ENCODE measurements at places on chromosomes 5 and 9.

DNA sequence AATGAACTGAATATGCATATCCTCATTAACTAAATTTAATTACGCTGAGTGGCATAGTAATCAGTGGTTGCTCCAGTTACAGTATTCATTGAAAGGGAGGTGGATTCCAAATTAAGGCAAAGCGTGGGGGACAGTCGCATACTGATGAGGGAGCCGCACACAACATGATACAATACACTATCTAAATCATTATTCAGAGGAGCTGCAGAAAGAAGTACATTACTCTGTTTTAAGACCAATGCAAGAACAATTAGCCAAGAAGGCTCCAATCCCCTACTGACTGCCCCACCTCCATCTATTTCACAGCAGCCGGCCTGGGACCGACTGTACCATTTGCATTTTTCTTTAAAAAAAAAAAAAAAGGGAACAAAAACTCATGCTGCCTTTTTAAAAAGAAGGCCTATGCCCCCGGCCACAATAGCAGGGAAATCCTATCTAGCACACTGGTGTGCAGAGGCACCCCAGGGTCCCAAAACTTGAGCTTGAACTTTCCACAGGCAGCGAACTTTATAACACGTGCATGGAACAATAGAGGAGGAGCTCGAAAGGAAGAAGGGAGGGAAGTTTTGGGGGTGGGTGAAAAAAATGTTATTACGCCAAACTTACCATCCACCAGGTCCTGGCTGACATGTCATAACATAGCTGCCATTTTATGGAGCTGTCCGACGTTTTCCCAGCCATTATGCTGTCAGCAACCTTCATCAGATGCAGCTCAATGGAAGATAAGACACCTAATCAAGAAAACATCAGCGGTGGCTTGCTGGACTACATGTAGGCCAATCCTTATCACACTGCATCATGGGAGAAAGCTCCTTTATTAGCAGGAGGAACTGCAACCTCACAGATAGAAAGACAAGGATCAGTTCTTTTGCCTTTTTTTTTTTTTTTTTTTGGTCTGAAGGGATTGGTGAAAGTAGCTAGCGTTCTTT, 161.6 kb downstream of the ZDHHC21 start:
- DNase-seq, result no peak

GRCh38 chr5:126348855-126349635, 74.2 kb upstream of the GRAMD2B start:
- no peak for DNase-seq

GRCh38 chr5:98721231-98721928, 52.1 kb upstream of the RGMB start:
- DNase-seq, result no peak

DNA sequence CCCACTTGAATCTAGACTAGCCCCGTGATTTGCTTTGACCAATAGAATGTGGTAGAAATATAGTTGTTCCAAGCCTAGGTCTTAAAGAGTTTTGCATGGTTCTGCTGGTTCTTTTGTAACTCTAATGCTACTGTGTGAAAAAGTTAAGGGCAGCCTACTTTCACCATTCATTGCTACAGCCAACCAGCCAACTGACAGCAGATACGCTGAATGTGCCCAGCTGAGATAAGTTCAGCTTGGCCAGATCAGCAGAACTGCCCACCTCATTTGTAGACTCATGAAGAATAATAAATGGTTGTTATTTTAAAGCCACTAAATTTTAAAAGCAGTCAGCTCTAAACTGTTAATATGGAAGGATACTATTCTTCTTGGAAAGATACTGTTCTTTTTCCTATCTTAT, 23.9 kb downstream of the NR3C1 start:
- no peak for DNase-seq

GRCh38 chr5:126640866-126641265, 40.1 kb downstream of the PHAX start:
- DNase-seq, result no peak

GRCh38 chr9:99779277-99779676, 42.4 kb upstream of the NR4A3 start:
- DNase-seq, result no peak

DNA sequence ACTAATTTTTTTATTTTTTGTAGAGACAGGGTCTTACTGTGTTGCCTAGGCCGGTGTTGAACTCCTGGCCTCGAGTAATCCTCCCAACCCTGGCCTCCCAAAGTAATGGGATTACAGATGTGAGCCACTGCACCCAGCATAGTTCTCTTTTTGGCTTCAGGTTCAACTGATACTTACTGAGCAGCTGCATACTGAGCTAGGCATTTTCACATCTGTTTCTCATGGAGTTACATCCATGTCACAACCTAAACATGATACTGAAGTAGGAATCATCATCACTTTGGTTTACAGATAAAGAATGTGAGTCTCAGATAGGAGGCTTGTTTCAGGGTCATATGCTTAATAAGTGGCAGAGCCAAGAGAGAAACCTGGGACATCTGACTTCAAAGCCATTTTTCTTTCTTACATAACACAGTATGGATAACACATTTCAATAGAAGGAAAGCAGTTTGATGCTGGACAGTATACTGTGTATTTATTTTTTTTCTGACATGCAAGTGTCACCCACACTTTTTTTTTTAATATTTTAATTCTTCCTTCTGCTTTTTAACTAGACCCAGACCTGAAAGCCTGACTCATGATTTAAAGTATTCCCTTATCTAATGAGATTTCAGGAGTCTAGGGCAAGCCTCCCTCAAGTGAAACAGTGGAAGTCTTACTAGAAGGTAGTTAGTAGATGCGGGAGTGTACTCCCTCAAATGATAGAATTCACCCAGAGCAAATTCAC, 90.8 kb downstream of the HACD4 start:
- no peak for DNase-seq

DNA sequence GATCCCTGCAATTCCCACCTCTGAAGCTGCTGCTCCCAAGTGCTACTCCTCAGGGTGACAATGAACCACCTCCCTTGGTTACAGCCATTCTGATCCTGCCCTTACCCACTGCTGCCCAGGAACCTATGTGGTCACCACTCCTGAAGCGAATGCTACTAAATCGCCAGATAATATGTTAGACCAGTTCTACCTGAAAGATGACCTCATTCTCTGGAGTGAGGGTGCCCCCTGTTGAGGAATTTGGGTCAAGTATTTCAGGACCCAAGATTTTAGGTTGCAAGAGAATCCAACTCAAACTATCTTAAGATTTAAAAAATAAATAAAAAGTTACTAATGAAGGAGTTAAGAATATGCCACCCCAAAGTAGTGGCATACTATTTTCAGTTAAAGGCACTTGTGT, 5.8 kb upstream of the SNAPC3 start:
- DNase-seq, result peak; percentile 13

GRCh38 chr5:54518818-54519508, 1.4 kb downstream of the SNX18 start:
- no peak for DNase-seq

- DNase-seq, result no peak
Observed at GRCh38 chr5:177479774-177480173, 6.3 kb upstream of the DBN1 start.

- no peak for DNase-seq
Observed at GRCh38 chr5:12413585-12413984, 509.3 kb upstream of the CTNND2 start.

- DNase-seq, result no peak
Observed at GRCh38 chr5:14061106-14061505, 82.0 kb upstream of the TRIO start.

GRCh38 chr9:96078897-96079490, 203.5 kb downstream of the ERCC6L2 start:
- DNase-seq, result no peak

GRCh38 chr9:630817-631216, 210.7 kb upstream of the DMRT1 start:
- DNase-seq, result no peak

DNA sequence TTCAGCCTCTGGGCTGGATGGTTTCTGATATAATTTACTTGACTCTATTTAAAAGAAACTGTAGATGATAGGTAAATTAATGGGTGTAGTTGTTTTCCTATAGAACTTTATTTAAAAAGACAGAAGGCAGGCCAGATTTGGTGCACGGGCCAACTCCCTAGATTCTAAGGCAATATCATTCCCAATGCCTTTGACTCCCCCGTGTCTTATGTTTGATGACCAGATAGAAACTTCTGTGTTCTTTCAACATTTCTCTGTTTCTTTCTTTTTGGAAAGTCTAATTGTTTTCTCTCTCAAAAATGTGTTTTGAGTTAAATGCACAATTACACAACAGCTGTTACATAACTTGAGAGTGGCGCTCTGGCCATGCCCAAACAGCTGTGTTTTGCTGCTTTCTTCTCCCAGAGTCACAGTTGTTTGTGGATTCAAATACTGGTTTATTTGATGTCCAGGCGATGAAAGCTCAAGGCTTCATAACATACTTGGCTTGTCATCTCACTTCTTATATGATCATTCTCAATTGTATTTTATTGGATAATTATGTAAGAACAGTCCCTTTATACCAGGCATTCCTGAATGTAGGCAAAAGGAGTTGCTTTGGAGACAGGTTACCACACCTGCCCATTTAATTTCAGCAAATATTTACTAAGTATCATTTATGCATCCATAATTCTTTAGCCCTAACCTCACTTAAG, 1.7 kb upstream of the ALDH1A1 start:
- no peak for DNase-seq

DNA sequence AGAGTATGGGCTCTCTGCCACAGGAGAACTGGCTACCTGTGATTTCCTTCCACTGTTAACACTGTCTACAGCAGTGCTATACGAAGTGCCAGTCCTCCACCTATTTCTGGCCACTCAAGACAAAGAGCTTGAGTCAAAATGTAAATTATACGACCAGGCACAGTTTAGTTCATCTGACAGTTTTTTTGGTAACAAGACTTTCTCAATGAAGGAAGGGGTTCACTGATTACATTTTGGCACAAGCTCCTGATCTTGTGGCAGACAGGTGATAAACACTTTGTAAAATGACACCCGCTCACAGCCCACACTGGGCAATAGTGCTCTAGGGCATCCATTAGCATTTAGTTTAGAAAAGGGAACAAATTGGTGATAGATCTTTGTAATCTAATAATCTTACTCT, 8.6 kb downstream of the RBM22 start:
- DNase-seq, result no peak

DNA sequence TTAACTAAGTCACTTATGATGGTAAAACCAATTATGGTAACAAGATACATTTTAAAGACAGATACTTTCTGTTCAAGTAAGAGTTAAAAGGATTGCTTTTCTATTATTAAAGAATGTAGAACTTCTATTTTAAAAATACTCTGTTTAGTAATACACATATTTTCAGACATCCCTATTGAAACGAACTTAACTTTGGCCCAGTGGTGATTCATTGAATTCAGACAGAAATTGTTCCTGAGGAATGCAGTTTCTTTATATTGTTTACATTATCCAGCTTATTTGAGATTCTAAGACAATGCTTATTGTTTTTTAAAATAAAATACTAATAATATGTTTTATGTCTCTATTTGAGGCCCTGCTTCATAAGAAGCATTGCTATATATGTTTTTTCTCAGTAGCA, 816.4 kb downstream of the SEMA5A start:
- DNase-seq, result no peak

DNA sequence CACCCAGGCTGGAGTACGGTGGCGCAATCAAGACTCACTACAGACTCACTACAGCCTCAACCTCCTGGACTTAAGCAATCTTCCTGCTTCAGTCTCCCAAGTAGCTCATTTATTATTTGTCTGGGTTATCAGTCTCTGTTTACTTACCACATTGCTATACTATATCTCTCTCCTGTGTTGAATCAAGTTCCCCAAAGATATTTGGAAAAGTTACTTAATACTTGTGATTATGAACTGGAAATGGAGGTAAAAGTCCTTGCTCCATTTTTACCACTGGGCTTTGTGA, 55.6 kb downstream of the ANGPTL2 start:
- DNase-seq, result no peak

DNA sequence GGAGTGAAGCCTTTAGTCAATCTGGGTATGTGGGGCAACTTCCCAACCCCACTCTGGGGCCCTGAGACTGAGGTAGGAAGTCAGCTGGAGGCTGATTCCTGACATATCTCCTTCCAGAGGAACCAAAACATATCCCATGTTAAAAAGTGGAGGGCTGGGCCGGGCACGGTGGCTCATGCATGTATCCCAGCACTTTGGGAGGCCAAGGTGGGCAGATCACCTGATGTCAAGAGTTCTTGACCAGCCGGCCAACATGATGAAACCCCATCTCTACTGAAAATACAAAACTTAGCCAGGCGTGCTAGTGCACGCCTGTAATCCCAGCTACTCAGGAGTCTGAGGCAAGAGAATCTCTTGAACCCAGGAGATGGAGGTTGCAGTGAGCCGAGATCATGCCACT, 44.0 kb downstream of the CXXC5 start:
- no peak for DNase-seq

DNA sequence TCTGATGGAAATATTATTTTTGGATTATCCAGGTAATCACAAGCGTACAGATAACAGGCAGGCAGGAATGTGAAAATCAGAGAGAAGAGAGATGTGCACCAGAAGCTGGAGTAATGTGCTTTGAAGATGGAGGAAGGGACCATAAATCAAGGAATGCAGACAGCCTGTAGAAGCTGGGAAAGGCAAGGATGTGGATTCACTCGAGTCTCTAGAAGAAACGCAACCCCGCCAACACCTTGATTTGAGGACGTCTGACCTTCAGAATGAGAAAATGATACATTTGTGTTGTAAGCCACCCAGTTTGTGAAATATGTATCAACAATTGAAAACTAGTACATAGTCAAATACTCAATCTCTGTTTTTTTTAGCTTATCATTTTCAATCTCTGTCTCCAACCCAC, 207.6 kb upstream of the MPDZ start:
- no peak for DNase-seq

DNA sequence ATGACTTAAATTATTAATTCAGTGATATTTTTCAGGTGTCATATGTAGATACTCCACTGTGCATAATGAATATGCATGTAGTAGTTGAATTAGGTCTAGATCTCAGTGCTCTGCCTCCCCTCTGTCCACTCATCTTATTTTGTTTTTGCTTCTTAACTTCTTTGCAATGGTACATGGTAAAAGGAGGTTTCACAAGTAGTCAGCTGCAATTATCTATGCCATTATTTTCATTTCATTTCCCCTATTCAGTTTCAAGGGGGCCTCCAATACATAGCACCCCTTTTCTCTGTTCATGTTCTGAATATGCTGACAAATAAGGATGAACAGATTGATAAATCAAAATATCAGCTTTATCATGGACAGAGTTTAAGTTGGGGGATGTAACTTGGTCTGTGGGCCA, 511.6 kb upstream of the ZNF608 start:
- DNase-seq, result no peak

GRCh38 chr5:90359073-90359920, 50.3 kb downstream of the CETN3 start:
- DNase-seq, result no peak

DNA sequence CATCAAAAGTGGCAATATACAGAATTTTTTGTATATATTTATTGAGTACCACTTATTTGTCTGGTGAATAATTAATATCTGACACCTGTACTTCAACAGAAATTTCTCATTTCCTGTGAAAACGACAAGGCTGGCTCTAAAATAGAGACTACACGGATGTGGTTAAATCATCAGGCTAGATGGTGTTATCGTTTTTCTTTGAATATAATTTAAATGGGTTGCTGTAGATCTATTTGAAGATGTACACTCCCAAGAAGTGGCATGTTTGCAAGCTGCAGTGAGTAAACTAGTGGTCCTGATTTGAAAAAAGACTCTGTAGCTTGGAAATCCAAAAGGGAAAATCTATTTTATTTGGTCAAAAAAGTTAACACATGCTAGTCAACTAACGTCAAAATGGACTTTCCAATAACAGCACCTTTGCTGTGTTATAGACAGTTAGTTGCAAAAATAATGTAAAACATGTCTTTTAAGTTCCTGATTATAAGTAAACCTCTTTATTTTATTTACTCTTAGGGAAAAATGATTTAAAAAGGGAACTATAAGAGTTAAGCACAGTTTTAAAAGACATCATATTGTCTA, 13.8 kb downstream of the ST8SIA4 start:
- DNase-seq, result no peak

All from stimulated activated CD4-positive, alpha-beta T cell treated with anti-CD3 and anti-CD28 coated beads, Interleukin-15, amount 100 ng/mL, for 48 hours (primary cell).